AG20443 (cell line): ENCODE measurements at places on chromosomes 11 and 22.
A peak's percentile ranks its signal among the peaks of the same experiment; 100 is the strongest.

DNA sequence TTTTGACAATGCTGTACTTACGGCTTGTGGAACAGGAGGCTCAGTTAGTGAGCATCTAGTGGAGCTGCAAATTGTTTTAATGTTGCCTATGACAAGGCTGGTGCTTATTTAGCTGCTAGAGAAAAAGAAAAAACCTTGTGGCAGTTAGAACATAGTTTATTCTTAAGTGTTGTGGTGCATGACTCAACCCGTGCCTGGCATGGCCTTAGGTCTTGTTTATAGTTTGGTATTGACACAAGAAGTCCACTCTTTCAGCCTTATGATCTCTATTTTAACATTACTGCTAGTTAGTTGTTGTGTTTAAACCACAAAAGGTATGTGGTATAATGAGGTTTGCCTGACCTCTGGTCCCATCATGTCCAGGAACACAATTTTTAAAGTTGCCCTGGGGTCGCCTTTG lies 744.6 kb downstream of the FAM181B start:
- DNase-seq = no peak

- DNase-seq = no peak
Observed at GRCh38 chr22:19213442-19214077, 35.0 kb upstream of the SLC25A1 start.

DNA sequence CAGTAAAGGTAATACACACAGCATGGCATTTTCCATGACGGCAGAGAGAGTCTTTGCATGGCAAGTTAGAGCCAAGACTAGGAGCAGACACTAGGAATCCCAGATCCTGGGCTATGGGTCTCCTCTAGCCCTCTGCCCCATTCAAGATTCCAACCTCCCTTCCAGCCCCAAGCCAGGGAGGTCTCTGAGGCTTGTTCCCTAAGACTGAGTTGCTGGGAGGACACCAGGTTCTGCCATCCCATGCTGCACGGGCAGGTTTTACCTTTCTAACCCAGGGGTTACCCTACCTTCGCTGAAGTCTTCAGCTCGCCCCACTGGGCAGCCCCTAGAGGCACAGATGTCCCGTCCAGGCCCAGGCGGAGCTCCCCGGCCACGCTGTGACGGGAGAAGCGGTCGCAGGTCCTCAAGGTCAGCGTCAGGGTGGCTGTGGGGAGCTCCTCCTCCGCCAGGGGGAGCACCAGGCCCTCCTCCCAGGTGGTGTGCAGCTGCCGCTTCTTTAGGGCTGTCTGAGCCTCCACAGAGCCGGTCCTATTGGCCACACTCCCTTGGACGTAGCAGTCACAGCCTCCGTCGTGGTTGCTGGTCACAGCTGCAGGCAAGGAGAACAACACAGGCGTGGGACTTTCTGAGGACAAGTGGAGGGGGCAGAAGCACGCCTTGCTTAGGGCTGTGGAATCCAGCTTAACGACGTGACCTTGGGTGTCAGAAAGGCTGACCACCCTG lies 33.8 kb downstream of the SYT13 start:
- DNase-seq = peak; percentile 87

DNA sequence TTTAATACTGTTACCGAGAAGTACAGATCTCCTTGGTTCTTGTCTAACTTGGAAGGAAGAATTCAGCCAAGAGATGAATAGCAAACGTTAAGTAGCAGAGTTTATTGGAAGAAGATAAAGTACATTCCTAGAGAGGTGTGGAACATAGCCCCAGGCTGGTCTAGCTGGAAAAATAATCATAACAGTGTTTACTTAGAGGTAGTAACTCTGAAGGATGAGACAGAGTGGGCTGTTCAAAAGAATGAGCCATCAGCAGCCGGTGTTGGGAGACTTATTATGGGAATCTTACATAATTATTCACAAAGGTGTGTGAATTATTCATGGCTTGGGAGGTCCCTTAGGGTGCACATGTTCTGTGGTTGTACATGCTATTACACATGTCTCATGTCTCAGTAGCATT lies 276.5 kb downstream of the LUZP2 start:
- no peak for DNase-seq

DNA sequence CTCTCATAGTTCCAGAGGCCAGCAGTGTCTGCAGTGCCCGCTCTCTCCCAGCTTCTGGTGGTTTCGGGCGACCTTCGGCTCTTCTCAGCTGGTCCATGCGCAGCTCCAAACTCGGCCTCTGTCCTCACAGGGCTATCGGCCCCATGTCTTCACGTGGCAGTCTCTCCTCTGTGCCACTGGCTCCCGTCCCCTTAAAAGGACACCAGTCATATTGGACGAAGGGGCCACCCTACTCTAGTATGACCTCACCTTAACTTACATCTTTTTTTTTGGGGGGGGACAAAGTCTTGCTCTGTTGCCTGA lies 13.8 kb downstream of the LTO1 start:
- no peak for DNase-seq

DNA sequence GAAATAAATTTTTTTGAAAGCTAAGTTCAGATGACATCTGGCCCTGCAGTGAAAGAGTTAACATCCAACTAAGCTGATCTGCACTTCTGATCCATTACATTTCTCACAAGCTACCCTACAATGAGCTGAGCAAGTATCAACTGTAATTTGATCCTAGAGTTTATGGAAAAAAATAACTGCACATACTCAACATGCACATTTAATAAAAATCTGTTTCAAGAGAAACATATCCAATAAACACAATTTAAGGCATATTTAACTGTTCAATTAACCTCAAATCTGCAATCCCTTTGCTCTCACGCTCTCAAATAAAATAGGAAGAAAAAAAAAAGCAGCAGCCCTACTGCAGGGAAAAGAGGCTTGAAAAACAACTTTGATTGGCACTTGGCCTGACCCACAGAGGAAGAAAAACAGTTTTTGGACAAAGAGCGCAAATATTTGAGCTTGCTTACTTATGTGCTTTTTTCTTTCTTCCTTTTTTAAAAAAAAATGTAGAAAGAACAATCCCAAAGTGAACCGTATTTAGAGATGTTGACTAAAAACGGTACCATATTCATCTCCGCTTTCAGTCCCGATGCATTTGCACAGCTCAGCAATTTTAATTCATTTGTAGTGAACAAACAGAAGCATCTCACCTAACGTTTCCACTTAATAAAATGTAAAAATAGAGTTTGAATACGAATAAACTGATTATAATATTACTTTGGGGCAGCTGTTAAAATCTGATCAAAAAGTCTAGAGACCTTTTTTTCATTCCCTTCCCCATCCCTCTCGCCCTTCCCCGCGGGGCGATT lies 1.6 kb downstream of the SESN3 start:
- DNase-seq = no peak

GRCh38 chr11:85787809-85788760 lies 22.9 kb downstream of the SYTL2 start:
- DNase-seq = no peak

DNA sequence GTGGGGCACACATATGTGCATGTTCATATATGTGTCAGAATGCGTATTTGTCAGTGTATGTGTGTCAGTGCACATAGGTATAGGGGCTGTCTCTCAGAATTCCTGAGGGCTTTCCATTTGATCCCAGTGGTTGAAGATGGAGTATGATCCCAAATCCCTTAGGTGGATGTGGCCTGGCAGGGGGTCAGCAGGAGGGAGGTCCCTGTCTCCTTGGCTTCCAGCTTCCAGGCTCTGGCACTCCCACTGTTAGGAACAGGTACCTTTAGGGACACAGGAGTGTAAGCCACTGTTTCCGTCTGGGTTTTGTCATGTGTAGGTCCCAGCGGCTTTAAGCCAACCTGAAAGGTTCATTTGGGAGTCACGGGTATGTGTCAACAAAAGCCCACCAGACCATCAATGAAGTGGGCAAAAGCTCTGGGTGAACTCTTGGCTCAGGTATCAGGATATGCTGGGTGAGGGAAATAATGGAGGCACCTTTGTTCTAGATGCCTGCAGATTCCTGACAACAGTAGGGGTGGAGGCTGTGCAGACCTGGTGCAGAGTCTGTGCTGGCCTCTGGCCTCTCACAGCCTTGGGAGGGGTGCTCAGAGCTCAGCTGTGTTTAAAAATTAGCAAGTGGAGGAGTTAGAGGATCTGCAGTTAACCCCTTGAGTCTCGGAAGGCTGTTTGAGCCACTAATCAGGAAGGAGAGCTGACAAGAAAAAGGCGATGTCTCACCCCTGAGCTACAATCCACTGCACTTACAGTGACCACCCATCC lies 9.0 kb downstream of the KCNQ1OT1 start:
- no peak for DNase-seq
